ENCODE measurements at places on chromosomes 1 and 21. TPM values are rescaled to one million over a fixed set of nuclear protein-coding genes. Genes with fewer than 3 reads are reported as not detected.

DNA sequence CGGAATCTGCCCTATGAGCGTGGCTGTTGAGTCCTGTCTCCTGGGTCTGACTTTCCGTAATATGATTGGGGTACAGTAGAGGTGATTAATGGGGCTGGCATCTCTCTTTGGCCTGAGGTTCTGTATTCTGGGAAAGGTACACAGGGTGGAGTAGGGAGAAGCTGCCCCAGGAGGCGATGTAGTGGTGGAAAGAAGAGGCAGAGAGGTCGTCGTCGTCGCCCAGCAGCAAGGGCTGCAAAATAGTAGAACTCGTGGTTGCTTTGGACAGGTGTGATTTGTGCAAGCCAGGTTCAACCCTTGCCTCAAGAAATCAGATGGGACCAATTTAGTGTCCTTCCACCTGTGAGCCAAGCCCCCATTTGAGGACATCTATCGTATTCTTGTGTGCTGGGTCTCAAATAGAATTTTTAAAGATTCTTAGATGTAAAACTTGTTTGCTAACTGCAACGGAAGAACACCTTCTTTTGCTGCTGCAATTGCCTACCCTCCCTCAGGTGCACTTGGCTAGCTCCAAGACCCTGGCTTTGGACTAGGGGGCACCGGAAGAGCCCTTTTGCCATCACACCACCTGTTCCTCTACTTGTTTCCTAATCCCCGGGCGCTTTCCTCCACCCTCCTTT, 1.3 kb upstream of the HMGN2 start:
- H3K4me1 ChIP-seq, result peaks cover 7% of the 10 kb centered on the region
- H3K36me3 ChIP-seq, result peaks cover 61% of the 10 kb centered on the region
- H3K4me3 ChIP-seq, result peak overlapping the region; percentile 85
- H3K27me3 ChIP-seq, result no peaks in the 10 kb centered on the region

The PTTG1IP gene
- 155 TPM for total RNA-seq

GRCh38 chr1:92695104-92695503, 89.8 kb downstream of the EVI5 start:
- DNase-seq, result no peak
- H3K4me1 ChIP-seq, result no peaks in the 10 kb centered on the region
- peaks cover 37% of the 10 kb centered on the region for H3K36me3 ChIP-seq
- no peak overlapping the region for H3K4me3 ChIP-seq
- H3K27me3 ChIP-seq, result no peaks in the 10 kb centered on the region

DNA sequence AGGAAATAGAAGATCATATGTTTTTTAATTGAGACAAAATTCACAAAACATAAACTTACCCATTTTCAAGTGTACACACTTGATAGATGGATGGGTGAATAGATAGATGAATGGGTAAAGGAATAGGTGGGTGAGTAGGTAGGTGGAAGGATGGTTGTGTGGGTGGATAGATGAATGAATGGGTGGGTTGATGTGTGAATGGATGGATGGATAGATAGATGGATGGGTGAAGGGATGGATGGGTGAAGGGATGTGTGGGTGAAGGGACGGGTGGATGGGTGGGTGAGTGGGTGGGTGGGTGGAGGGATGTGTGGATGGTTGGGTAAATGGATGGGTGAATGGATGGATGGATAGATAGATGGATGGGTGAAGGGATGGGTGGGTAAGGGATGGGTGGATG, 86.1 kb upstream of the KCND3 start:
- no peak for DNase-seq
- H3K4me1 ChIP-seq, result no peaks in the 10 kb centered on the region
- H3K4me3 ChIP-seq, result no peak overlapping the region
- H3K27ac ChIP-seq, result no peak overlapping the region
